PC-3 (cell line): ENCODE measurements at places on chromosomes 5 and 9. TPM values are rescaled to one million over a fixed set of nuclear protein-coding genes. Genes with fewer than 3 reads are reported as not detected.

The F12 gene
- 31.0 and 36.8 TPM in 2 replicates for total RNA-seq

The CBY3 gene
- 1.4 TPM in 1 of 2 replicates, not detected in the other for total RNA-seq

The PRDM9 gene
- 0.11 and 0.12 TPM in 2 replicates for total RNA-seq

The NFIB gene
- total RNA-seq: 18.6 and 25.3 TPM in 2 replicates

The PCDHGB2 gene
- total RNA-seq: 1.4 and 2.2 TPM in 2 replicates

GRCh38 chr9:29389421-29389820, 1816.1 kb upstream of the C9orf72 start:
- no peak overlapping the region for H3K27ac ChIP-seq
- no peak for DNase-seq
- no peaks in the 10 kb centered on the region for H3K27me3 ChIP-seq
- H3K4me3 ChIP-seq: no peak overlapping the region

DNA sequence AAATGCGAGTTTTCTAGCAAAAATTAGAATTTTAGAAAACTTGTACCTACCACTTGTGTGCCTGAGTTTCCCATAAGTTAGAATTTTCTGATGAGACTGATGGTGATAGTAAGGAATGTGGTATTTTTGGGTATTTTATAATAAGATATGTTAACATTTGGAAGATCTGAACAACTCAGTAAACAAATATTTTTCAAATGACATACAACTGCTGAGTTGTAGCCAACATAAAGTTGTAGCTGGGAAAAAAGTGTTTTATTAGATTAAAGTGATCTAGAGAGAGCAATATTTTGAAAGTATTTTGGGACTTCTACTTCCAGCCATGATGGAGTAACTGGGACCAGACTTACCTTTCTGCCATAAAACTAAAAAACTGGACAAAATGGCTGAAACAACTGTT, 37.9 kb downstream of the GEMIN5 start:
- H3K27me3 ChIP-seq: no peaks in the 10 kb centered on the region
- no peaks in the 10 kb centered on the region for H3K4me1 ChIP-seq
- no peak overlapping the region for H3K4me3 ChIP-seq
- DNase-seq: no peak

DNA sequence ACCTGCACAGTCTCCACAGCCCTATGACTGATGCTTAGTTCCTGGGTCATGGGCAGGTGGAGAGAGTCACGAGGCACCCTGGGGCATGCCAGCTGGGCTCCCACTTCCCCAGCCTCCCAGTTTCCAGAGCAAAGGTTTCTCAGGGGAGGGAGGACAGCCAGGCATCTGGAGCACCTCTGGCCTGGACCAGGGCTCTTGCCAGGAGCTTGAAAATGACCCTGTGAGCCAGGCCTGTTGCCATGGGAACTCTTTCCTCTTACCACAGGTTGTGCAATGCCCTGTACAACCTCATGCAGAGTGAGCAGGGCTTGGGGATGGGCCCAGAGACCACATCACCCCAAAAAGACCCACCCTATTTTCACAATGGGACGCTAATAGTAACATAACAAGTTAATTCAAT, 113.1 kb downstream of the PSD2 start:
- H3K27ac ChIP-seq: no peak overlapping the region
- DNase-seq: no peak
- no peaks in the 10 kb centered on the region for H3K4me1 ChIP-seq
- no peak overlapping the region for H3K4me3 ChIP-seq

DNA sequence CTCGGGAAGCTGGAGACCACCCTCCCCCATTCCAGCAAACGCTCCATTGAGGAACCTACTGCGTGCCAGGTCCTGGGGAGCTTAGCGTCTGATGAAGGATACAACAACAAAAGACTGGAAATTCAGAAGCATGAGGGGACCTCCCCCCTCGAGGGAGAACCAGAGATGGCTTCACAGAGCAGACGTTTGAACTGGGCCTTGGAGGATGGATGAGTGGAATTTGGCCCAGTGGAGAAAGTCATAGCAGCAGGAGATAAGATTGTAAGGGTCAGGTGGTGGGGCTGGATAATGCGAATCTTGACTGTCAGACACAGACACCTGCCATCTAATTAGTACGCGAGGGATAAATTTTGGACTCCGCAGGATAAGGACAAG, 1.2 kb upstream of the SLC25A51 start:
- H3K27ac ChIP-seq: no peak overlapping the region
- no peaks in the 10 kb centered on the region for H3K36me3 ChIP-seq
- H3K4me3 ChIP-seq: 0 out of 2 replicates have a peak overlapping the region, but pooled peaks have one; percentile 93
- no peak for DNase-seq
- peaks cover 25% of the 10 kb centered on the region for H3K4me1 ChIP-seq

- H3K4me3 ChIP-seq: no peak overlapping the region
- H3K27me3 ChIP-seq: no peaks in the 10 kb centered on the region
- no peaks in the 10 kb centered on the region for H3K4me1 ChIP-seq
- no peak overlapping the region for H3K27ac ChIP-seq
- DNase-seq: no peak
- H3K36me3 ChIP-seq: no peaks in the 10 kb centered on the region
These were observed 8.6 kb upstream of the PSAT1 start for GRCh38 chr9:78288214-78288892.

DNA sequence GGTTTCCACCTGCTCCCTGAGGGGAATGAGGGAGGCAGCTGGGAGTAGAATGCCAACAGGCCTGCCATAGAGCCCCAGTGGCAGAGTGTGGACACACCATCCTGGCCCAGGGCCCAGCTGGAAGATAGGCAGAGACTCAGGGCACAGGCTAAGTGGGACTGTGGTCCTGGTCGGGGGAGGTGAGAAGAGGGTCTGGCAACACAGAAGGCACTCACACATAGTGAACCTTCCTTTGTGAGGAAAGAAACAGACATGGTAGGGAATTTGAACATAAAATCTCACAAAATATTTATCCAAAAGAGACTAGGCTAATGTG, 41.2 kb downstream of the WDR36 start:
- DNase-seq: no peak
- H3K27me3 ChIP-seq: no peaks in the 10 kb centered on the region
- H3K27ac ChIP-seq: no peak overlapping the region

DNA sequence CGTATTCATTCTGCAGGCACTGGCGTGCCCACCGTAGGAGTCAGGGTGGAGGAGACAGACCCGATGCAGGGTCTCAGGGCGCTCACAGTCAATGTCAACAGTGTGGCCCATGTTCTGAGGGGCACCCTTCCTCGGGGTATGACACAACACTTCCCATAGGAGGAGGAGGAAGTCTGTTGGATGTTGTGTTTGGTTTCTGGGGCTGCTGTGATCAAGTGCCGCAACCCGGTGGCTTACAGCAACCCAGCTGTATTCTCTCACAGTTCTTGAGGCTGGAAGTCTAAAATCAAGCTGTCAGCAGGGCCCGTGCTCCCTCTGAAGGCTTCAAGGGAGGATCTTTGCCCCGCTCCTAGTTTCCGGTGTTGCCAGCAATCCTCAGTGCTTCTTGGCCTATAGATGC, 5.6 kb upstream of the HNRNPAB start:
- H3K36me3 ChIP-seq: no peaks in the 10 kb centered on the region
- peaks cover 10% of the 10 kb centered on the region for H3K4me1 ChIP-seq
- no peaks in the 10 kb centered on the region for H3K27me3 ChIP-seq
- H3K27ac ChIP-seq: no peak overlapping the region

- no peak for DNase-seq
- H3K4me3 ChIP-seq: no peak overlapping the region
- H3K4me1 ChIP-seq: peaks cover 16% of the 10 kb centered on the region
- no peaks in the 10 kb centered on the region for H3K27me3 ChIP-seq
- H3K27ac ChIP-seq: no peak overlapping the region
- H3K36me3 ChIP-seq: no peaks in the 10 kb centered on the region
These were observed 13.3 kb upstream of the BTNL3 start for GRCh38 chr5:180975338-180975737.

DNA sequence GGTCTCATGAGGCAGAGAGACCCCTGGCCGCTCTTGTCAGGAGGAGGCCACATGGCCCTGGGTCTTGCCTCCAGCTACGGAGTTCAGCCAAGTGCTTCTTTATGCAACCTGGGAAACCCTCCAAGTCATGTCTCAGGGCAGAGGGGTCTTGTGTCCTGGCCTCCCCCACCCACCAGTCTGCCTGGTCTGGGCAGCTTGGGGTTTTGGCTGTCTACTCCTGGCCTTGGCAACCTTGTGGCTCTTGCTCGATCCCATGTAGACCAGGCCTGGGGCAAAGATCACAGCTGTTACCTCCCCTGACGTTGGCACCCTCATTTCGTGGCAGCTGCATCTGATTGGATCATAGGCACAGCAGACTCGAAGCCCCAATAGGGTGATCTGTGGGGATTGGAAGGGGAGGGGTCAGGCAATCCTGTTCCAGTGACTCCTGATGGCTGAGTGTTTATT, 28.4 kb downstream of the JADE2 start:
- H3K4me3 ChIP-seq: no peak overlapping the region
- DNase-seq: no peak
- peaks cover 69% of the 10 kb centered on the region for H3K4me1 ChIP-seq

DNA sequence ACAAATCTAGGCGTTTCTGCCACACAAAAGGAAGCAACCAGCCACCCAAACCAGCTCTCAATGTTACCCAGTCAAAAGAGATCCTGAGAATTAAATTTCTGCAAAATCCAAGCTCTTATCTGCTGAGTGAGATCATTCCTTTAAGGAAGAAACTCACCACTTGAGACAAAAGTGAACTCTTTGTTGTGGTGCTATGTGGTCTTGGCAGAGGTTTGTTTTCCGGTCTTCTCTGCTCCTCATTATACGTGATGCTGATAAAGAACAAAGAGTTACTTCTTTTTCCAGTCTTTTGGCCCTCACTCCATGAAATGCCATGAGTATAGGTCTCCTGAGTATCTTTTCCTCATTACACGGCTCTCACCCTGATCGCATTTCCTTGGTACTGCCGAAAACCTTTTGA, 82.1 kb downstream of the PRKACG start:
- no peaks in the 10 kb centered on the region for H3K36me3 ChIP-seq
- peaks cover 25% of the 10 kb centered on the region for H3K27me3 ChIP-seq
- H3K4me1 ChIP-seq: no peaks in the 10 kb centered on the region
- no peak for DNase-seq

DNA sequence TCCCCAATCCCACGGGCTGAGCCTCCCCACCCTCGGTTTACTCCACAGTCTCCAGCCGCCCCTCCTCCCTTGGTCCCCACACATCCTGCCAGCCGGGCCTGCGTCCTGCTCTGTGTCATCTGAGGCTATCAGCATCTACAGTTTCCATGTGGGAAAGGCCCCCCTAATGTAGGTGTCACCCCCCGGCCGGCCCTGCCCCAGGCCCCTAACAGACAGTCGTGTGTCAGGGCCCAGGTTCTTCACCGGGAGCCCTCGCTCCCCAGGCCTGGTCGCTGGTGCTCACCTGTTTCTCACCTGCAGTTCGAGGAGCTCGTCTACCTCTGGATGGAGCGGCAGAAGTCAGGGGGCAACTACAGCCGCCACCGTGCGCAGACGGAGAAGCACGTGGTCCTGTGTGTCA, 62.7 kb downstream of the KCNT1 start:
- no peaks in the 10 kb centered on the region for H3K36me3 ChIP-seq
- H3K27ac ChIP-seq: no peak overlapping the region
- H3K27me3 ChIP-seq: no peaks in the 10 kb centered on the region
- no peak for DNase-seq
